ENCODE measurements at places on chromosomes 12 and 14.
A peak's percentile ranks its signal among the peaks of the same experiment; 100 is the strongest.

- no peak for DNase-seq
Measured at GRCh38 chr14:95444132-95445129, 72.0 kb downstream of the SYNE3 start.

DNA sequence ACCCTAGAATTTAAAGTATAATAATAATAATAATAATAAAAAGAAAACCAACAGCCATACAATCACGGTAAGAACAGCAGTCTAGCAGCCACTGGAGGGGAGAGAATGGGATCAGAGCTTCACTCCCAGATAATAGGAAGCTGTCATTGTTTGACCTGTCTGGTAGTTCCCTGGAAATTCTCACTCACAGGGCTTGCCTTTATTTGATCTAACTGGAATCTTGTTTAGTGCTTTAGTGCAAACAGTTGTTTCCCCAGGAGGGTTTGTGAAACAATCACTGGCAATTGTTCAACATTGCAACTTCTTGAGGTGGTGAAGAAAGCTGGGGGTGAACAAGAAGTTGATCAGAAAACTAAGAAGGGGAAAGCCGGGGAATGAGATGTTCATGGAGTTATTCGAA, 68.7 kb upstream of the PTCSC3 start:
- no peak for DNase-seq

- DNase-seq: no peak
Measured at GRCh38 chr12:110809149-110809548, 37.6 kb upstream of the CCDC63 start.

DNA sequence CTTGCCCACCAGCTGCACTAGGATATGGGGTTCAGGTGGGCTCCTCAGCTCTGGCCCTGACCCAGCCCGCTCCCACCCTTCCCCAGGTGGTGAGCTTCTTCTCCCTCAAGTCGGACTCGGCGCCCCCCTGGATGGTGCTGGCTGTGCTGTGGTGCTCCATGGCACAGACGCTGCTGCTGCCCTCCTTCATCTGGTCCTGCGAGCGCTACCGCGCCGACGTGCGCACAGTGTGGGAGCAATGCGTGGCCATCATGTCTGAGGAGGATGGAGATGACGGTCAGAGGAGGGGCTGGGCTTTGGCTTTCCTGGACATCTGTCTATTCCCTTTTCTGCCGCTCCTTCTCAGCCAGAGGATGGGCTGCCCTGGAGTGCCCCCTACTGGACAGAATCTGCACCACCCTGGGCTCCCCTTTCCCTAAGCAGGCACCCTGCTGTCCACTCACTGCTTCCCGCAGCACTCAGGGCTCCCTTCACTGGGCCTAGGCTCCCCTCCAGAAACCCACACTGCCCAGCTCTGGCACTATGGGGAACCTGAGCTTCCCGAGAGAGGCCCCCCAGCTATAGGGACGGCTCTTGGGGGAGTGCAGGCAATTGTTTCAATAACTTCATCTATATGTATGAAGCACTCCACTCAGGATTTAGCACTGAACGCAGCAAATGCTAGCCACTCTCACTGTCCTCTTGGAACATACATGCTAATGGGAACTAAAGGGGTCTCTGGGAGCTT, 2.6 kb upstream of the P3H3 start:
- peak; percentile 93 for DNase-seq

Measured in AG20443 (cell line).